ENCODE measurements at places on chromosomes 5 and 9.
A peak's percentile ranks its signal among the peaks of the same experiment; 100 is the strongest.

- H3K4me1 ChIP-seq = peaks cover 60% of the 10 kb centered on the region
- no peaks in the 10 kb centered on the region for H3K27me3 ChIP-seq
- H3K36me3 ChIP-seq = no peaks in the 10 kb centered on the region
- no peak for DNase-seq
- peak overlapping the region; percentile 92 for H3K4me3 ChIP-seq
Observed at GRCh38 chr5:150780187-150780692, 1.7 kb downstream of the SMIM3 start.

GRCh38 chr5:178564397-178564796, 25.8 kb downstream of the COL23A1 start:
- peaks cover 28% of the 10 kb centered on the region for H3K27me3 ChIP-seq
- no peaks in the 10 kb centered on the region for H3K36me3 ChIP-seq
- no peak for DNase-seq
- H3K27ac ChIP-seq = no peak overlapping the region
- H3K4me1 ChIP-seq = no peaks in the 10 kb centered on the region

DNA sequence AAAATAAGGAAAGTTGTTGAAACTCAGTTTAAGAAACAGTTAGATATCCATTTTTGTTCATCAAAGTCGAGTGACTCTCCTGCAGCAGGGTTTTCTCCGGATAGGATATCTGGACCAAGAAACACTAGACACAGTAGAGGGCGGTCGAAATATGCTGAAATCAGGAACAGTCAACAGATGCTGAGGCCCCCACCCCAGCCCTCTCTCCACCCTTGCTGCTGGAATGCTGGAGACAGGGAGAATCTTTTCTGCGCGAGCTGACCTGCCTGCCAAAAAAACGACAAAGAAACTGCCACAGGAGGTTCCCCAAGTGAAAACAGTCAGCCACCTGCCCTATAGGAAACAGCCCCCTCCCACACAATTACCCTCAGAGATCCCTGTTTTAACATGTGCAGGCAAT, 4.3 kb upstream of the IL13 start:
- H3K27me3 ChIP-seq = peaks cover 36% of the 10 kb centered on the region
- no peak overlapping the region for H3K27ac ChIP-seq
- no peaks in the 10 kb centered on the region for H3K36me3 ChIP-seq
- no peak for DNase-seq
- no peak overlapping the region for H3K4me3 ChIP-seq

- no peak overlapping the region for H3K27ac ChIP-seq
- H3K36me3 ChIP-seq = peaks cover 69% of the 10 kb centered on the region
- no peaks in the 10 kb centered on the region for H3K27me3 ChIP-seq
- DNase-seq = no peak
- no peak overlapping the region for H3K4me3 ChIP-seq
- H3K4me1 ChIP-seq = peaks cover 4% of the 10 kb centered on the region
Observed at GRCh38 chr5:115616472-115616871, 9.4 kb downstream of the TMED7 start.

- peaks cover 84% of the 10 kb centered on the region for H3K27me3 ChIP-seq
- H3K36me3 ChIP-seq = no peaks in the 10 kb centered on the region
- peak within 1 kb of the TSS; percentile 53 for H3K4me3 ChIP-seq
- no peak for DNase-seq
- no peak within 1 kb of the TSS for H3K27ac ChIP-seq
Observed at GRCh38 chr9:130938652-130939404, at the start of gene FIBCD1. FIBCD1 (minus strand) TSS chr9:130939247; CDS start chr9:130938607, 640 bp downstream.

DNA sequence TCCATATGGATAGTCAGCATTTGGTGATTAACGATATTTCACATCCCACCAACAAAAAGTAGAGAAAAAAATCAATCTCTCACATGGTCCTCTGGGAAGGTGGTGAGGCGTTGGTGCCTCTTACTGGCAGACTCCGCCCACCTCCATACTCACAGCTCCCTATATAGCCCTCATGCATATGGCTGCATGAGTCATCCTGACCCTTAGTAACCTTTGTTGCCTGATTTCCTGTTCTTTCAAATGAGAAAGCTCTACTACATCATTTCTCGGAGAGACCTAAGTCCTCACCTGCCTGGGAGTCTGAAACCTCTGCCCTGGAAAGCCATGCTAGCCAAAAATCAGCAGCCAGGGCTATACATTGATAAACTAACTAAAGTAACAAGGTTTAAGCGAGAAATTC, 33.3 kb upstream of the ABCA1 start:
- H3K27ac ChIP-seq = no peak overlapping the region
- no peaks in the 10 kb centered on the region for H3K27me3 ChIP-seq
- H3K36me3 ChIP-seq = no peaks in the 10 kb centered on the region
- no peak for DNase-seq
- H3K4me3 ChIP-seq = no peak overlapping the region

DNA sequence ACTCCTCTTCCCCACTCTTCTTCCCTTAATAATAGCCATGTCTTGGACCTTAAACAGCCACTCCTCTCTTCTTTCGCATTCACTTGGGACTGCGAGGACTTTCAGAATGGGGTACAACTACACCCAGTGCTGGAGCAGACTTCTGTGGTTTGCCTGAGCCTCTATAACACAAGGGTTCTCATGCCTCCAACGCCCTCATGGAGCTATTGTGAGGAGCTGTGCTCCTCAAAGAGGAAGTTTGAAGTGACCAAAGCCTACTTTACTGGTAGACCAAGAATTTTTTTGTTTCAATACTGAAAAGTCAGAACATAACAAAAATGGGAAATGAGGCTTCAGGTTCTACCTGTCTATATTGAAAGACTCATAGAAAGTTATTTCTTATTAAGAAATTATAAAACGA, 316.4 kb downstream of the PIK3R1 start:
- no peaks in the 10 kb centered on the region for H3K36me3 ChIP-seq
- DNase-seq = no peak

- no peak for DNase-seq
- H3K27me3 ChIP-seq = no peaks in the 10 kb centered on the region
- no peak overlapping the region for H3K4me3 ChIP-seq
Observed at GRCh38 chr9:116499986-116500871, 186.9 kb upstream of the TRIM32 start.

GRCh38 chr9:129900263-129901027, 65.2 kb downstream of the USP20 start:
- H3K27me3 ChIP-seq = no peaks in the 10 kb centered on the region
- H3K36me3 ChIP-seq = peaks cover 79% of the 10 kb centered on the region

DNA sequence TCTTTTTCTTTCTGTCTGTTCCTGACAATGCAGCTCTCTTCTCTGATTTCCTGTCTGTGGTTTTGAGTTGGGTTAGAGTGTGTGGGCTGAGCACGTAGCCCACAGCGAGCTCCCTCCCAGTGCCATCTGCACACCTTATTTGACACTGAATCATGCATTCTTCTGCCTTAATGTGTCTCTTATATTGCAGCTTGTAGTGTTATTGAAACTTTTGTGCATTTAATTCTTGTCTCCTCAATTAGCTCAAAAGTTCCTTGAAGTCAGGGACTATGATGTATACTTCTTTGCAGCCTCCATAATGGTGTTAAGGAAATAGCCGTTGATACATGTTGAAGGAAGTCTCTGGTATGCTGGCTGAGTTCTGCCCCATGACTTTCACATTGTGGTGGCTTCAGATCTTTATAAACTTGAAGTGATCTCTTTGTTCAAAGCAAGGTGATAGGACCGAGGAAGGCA, 576.2 kb upstream of the CLINT1 start:
- DNase-seq = no peak
- no peak overlapping the region for H3K27ac ChIP-seq
- no peak overlapping the region for H3K4me3 ChIP-seq
- no peaks in the 10 kb centered on the region for H3K36me3 ChIP-seq

DNA sequence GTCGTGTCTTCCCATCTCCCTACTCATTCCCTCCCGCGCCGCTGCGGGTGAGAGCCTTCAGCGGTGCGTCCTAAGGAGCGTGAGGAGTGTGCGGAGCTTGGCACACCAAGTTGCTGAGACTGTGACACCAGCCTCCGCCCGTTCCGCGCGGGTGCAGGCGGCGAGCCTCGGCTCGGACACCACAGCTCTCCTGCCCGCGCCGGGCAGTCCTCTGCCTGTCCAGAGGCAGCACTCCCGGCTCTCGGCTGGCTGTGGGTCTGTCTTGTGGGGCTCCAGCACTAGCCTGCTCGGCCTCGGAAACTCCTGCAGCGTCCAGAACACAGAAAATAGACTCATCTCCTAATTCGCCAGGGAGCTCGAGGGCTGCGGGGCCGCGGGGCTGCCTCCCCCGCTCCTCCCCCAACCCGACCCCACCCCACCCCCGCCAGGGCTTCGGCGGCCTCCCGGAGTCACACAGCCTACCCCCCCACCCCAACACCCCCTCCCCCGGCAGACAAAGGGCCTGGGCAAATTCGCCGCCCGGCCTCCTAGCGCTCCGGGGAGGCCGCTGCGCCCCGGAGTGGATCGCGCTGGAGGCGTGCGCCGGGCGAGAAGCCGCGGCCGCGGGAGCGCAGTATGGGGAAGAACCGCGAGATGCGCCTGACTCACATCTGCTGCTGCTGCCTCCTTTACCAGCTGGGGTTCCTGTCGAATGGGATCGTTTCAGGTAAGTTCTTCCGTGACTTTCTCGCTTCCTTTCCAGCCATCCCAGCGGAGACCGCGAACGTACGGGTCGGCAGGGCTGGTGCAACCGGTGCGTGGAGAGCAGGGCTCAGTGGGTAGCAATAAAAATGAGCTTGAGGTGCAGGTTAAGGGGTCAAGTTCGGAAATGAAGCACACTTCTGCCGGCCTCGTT, at the start of gene ADAMTS19:
Gene ADAMTS19, plus strand, starts transcription at position 522 of the 895 bp plus-strand sequence. Its CDS starts 94 bp downstream, at position 616.
- peaks cover 35% of the 10 kb centered on the region for H3K27me3 ChIP-seq
- H3K4me1 ChIP-seq = peaks cover 4% of the 10 kb centered on the region
- no peak for DNase-seq
- H3K4me3 ChIP-seq = peak within 1 kb of the TSS; percentile 45
- no peaks in the 10 kb centered on the region for H3K36me3 ChIP-seq

- no peaks in the 10 kb centered on the region for H3K4me1 ChIP-seq
- H3K27ac ChIP-seq = no peak overlapping the region
- H3K27me3 ChIP-seq = no peaks in the 10 kb centered on the region
- DNase-seq = no peak
Observed at GRCh38 chr5:120088836-120089235, 375.3 kb upstream of the PRR16 start.

DNA sequence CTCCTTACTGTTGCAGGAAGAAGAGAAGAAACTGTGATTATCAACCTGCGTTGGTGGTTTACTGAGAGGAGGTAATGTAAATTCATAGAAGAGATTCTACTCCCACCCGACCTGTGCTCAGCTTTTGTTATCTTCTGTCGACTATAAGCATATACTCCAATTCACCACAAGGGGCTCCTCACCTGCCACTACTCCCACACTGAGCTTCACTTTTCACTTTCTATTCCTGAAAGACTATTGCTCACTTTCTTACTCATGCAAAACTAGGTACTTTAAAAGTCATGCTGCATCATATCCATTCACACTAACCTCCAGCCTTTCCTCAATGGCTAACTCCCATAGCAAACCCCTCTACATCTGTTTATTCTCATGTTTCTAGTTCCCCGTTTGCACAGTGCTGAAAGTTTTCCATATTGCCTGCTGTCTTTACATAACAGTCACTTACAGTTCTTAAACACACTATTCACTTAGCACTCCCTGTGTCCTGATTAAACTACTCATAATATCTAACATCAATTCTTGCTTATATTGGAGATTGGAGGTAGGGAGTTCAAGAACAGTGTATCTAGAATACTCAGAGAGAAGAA, 1062.6 kb downstream of the NR2F1-AS1 start:
- no peak for DNase-seq
- no peak overlapping the region for H3K27ac ChIP-seq
- H3K36me3 ChIP-seq = no peaks in the 10 kb centered on the region
- H3K4me1 ChIP-seq = no peaks in the 10 kb centered on the region
- H3K4me3 ChIP-seq = no peak overlapping the region
- no peaks in the 10 kb centered on the region for H3K27me3 ChIP-seq

DNA sequence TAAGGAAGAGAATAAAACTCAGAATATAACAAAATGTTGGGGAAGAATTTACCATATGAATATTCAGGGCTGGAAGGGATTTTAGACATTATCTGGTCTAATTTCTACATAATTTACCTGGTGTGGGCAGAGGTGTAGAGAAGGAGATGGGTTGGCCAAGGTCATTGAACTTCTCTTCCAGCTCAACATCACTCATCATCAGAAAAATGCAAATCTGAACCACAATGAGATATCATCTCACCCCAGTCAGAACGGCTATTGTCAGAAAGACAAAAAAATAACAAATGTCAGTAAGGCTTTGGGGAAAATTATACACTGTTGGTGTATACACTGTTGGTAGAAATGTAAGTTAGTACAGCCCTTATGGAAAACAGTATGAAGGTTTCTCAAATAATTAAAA, 121.7 kb downstream of the PTTG1 start:
- no peaks in the 10 kb centered on the region for H3K36me3 ChIP-seq
- H3K27me3 ChIP-seq = no peaks in the 10 kb centered on the region
- no peaks in the 10 kb centered on the region for H3K4me1 ChIP-seq
- no peak for DNase-seq
- H3K27ac ChIP-seq = no peak overlapping the region

GRCh38 chr5:65566505-65566904, 3.4 kb downstream of the PPWD1 start:
- H3K27me3 ChIP-seq = no peaks in the 10 kb centered on the region
- H3K36me3 ChIP-seq = peaks cover 40% of the 10 kb centered on the region
- H3K4me1 ChIP-seq = peaks cover 27% of the 10 kb centered on the region
- H3K27ac ChIP-seq = no peak overlapping the region
- H3K4me3 ChIP-seq = no peak overlapping the region
- DNase-seq = no peak

- peaks cover 16% of the 10 kb centered on the region for H3K27me3 ChIP-seq
- H3K4me1 ChIP-seq = peaks cover 3% of the 10 kb centered on the region
- H3K36me3 ChIP-seq = no peaks in the 10 kb centered on the region
Observed at GRCh38 chr5:178382754-178383164, 150.2 kb upstream of the PHYKPL start.

DNA sequence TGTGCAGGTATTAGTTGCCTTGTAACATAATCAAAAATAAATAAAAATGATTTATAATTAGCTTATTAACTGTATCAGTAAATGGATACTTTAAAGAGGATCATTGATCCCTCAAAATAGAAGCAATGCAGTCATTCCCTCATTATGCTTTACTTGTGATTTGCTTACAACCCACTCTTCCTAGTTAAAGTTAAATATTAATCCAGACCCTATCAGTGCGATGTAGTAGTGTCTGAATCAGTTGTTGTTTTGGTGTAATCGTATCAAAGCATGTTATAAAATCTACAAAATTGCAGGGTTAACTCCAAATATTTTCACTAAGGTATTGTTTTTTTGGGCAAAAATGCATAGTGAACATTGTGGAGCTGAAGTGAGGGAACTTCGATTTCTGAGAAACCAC, 17.6 kb downstream of the TENT4A start:
- H3K27me3 ChIP-seq = no peaks in the 10 kb centered on the region
- H3K36me3 ChIP-seq = no peaks in the 10 kb centered on the region
- no peak overlapping the region for H3K4me3 ChIP-seq
- no peak overlapping the region for H3K27ac ChIP-seq
- peaks cover 71% of the 10 kb centered on the region for H3K4me1 ChIP-seq

- H3K27ac ChIP-seq = peak overlapping the region; percentile 21
- no peak for DNase-seq
- no peak overlapping the region for H3K4me3 ChIP-seq
Observed at GRCh38 chr5:172496671-172497371, 42.5 kb upstream of the SH3PXD2B start.

All from lower lobe of right lung (tissue), 2 donors.